ENCODE measurements at places on chromosomes 7 and 10.

- DNase-seq = no peak
Observed at GRCh38 chr7:8480527-8480926, 47.1 kb downstream of the NXPH1 start.

DNA sequence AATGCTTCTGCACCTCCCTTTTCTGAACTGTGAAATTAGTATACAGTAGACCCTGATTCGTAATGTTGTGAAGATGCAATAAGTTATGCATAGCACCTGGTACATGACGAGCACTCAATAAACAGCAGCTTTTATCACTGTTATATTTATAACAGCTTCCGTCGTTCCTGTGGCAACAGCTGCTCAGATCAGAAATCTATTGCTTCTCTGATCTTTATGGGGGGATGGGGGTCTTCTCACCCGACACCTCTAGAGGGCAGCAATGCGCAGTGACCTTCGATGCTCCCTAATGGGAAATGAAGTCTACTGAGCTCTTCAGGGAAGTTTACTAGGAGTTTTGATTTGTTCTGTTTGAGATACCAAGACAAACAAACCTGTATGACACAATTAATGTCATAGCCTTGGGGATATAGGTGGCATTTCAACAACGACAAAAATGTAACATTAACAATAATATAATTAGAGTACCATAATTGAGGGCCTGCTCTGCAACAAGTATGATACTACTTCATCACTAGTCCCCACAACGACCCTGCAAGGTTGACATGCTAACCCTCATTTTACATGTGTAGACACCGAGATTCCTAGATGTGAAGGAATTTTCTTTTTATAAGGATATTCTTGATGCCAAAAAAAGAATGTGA is 289.6 kb downstream of the SFMBT2 start:
- no peak for DNase-seq

DNA sequence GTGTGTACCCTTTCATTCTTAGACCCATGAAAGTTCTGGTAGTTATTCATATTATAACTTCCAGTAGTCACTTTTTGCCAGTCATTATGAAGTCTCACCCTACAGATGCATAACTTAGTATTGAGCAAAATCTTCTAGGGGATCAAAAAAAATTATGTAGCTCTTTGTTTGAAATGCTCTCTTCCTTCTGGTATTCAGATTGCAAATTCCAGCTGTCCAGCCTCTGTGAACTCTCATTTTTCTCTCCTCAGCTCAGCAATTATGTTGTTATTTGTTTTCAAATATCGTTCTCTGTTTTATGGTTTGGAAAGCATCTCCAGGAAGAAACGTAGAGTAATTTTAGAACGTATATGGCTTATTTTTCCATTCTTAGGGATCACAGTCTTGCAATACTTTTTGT is 442.5 kb downstream of the SEMA3D start:
- DNase-seq = no peak

DNA sequence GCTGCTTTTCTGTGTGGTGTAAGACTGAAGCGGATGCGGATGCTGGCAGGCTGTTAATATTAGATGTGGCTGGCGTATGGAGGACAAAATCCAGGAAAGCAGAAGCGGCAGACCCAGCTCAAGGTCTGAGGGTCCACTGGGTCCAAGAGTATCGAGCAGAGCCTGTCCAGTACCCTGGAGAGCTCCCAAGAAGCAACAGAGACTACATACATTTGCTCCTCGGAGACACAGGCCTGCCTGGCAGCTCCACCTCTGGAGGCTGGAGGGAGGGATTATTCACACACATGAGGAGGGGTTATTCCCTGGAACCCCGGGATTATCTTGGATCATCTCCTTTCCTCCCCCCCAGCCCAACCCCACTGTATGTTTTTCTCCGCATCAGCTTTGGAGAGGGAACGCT is 31.3 kb upstream of the LOXL4 start:
- no peak for DNase-seq

All from NCI-H1436 treated with DMSO at 0.1 percent for 48 hours (cell line).